ENCODE measurements at places on chromosomes 7 and 10.

DNA sequence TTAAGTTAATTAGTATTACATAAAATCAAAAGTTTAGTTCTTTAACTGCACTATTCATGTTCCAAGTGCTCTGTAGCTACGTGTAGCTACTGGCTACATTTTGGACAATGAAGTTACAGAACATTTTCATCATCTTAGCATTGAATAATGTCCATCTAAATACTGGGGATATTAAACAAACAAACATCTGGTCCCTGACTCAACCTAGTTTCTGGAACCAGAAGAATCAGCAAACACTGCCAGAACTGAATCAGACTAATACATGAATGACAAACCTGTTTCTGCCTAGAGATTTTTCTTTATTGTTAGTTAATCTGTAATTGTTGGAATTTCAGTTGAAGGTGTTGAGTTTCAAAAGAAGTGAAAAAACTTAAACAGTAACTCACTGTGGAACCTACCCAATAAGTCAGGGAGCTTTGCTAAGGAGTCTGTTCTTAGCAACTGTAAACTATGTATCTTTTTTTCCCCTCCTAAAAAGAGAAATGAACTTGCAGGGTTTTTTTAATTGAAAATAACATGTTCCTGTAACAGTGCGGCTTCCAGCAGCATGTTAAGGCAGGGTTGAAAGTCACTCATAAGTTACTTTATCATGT is 58.3 kb downstream of the CDK13 start:
- DNase-seq: peak; percentile 26

GRCh38 chr10:126119599-126119998 is 223.2 kb downstream of the FANK1 start:
- DNase-seq: no peak

GRCh38 chr7:117837841-117838240 is 35.4 kb downstream of the CTTNBP2 start:
- no peak for DNase-seq

GRCh38 chr7:84422790-84423189 is 228.2 kb upstream of the SEMA3A start:
- DNase-seq: no peak

DNA sequence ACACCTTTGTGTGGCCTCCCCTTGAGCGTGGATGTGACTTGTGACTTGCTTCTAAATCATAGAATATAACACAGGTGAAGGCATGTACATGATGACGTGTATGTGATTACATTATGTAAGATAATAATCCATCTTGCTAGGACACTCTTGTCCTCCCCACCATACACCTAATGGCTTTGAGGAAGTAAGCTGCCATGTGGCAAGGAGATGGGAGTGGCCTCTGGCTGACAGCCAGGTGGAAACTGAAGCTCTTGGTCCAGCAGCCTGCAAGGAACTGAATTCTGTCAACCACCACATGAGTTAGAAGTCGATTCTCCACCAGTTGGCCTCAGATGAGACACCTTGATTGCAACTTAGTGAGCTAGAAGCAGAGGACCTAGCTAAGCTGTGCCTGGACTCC is 67.4 kb upstream of the ELN start:
- no peak for DNase-seq

- no peak for DNase-seq
Measured at GRCh38 chr7:112509402-112509801, 28.6 kb downstream of the LSMEM1 start.

- no peak for DNase-seq
Measured at GRCh38 chr7:7595451-7595850, 28.8 kb downstream of the MIOS start.
